ENCODE measurements at places on chromosomes 12 and 14.

- no peak for DNase-seq
Measured at GRCh38 chr12:30211743-30212142, 428.0 kb upstream of the TMTC1 start.

DNA sequence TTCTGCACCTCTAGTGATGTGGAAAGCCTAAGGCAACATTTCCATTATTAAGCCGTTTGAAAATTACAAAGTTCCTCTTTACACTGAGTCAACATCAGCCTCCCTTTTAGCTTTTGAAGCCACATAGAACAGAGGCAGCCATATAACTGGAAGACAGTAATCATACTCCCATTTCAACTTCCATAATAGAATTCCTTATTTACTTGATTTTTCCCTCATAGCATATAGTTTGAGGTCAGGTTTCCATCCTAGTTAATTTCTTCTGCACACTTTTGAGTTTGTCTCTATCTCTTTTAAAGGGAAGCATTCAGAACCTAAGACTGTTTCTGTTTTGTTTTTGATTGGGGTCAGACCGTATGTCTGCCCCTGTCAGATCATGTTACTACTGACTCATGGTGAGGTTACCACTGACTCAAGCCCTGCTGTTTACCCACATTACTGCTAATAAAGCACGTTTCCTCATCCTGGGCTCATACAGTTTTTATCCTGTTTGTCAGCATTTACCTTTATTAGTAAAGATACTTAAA lies 161.0 kb downstream of the SLC38A4 start:
- peak; percentile 79 for DNase-seq

DNA sequence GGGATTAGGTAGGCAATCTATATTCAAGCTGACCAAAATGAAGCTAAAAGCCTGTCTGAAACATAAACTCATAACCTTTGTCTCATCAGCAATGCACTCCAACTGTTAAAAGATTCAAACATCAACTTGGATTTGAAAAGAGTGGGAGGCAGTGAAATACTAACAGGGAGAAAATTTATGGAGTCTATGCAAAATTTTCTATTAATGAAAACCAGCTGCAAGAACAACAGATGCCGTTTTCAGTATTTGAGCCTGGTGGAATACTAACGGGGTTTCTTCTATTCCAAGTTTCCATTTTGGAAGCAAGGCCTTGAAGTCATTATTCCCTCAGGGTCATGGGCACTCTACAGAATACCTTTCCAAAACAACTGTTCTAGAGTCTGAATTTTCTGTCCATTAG lies 88.3 kb downstream of the LRP6 start:
- DNase-seq, result no peak

- DNase-seq, result no peak
Measured at GRCh38 chr12:48973941-48974673, 2.6 kb upstream of the WNT10B start.

DNA sequence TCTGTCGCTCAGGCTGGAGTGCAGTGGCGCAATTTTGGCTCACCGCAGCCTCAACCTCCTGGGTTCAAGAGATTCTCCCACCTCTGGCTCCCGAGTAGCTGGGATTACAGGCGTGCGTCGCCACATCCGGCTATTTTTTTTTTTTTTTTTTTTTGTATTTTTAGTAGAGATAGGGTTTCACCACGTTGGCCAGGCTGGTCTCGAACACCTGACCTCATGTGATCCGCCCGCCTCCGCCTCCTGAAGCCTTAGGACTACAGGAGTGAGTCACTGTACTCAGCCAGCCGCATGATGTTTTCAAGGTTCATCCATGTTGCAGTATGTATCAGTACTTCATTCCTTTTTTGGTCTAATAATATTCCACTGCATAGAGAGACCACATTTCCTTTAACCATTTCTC lies 2.4 kb upstream of the RNF34 start:
- DNase-seq, result no peak

DNA sequence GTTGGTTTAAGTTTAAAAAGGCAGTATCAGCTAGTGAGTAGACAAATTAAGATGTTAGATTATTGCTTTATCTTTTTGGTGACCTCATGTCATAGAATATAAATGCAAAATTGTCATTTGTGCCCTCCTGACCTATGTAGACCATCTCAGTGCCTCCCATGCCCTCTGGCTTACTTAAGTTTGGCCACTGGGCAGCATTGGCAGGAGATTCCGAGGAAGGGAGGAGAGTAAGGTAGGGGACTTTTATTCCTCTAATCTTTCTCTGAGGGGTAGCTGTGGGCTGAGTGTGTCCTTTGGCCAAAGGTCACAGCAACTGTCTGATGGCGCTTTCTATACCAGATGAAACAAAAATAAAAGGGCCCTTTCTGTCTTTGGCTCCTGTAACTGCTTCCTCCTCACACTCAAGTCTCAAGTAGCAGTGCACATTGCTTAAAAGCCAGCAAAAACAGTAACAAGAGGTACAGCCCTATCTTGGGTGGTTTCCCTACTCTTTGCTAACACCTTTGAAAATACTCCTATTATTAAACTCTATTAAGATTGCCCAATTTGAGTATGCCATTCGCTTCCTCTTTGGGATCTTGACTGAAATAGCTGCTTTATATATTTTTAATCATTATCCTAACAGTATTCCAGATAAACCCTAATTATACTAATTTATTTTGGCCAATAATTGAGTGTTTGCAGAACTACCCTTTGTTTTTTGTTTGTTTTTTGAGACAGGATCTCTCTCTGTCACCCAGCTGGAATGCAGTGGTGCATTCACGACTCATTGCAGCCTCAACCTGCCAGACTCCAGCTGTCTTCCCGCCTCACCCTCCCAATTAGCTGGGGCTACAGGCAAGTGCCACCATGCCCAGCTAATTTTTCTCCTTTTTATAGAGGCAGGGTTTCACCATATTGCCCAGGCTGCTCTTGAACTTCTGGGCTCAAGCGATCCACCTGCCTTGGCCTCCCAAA lies 56.5 kb upstream of the KCNH3 start:
- no peak for DNase-seq

GRCh38 chr12:65765436-65765813 lies 58.9 kb upstream of the HMGA2 start:
- peak; percentile 25 for DNase-seq

DNA sequence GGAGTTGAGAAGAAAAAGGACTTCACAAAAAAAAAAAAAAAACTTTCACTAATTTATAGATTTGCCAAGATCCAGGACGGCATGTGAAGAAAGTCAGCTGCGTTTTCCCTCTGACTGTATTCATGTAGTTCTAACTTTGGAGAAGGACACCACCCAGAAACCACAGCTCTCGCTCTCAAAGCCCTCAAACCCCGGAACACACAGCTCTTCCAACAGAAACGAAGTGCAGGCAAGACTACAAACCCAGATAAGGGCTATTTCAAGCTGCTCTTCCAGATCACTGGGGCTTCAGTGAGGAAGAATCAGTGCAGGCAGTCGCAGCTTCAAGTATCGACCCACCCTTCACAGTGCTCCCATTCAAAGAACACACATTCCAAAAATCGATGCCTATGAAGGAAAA lies 13.2 kb downstream of the KCNH5 start:
- DNase-seq, result no peak

DNA sequence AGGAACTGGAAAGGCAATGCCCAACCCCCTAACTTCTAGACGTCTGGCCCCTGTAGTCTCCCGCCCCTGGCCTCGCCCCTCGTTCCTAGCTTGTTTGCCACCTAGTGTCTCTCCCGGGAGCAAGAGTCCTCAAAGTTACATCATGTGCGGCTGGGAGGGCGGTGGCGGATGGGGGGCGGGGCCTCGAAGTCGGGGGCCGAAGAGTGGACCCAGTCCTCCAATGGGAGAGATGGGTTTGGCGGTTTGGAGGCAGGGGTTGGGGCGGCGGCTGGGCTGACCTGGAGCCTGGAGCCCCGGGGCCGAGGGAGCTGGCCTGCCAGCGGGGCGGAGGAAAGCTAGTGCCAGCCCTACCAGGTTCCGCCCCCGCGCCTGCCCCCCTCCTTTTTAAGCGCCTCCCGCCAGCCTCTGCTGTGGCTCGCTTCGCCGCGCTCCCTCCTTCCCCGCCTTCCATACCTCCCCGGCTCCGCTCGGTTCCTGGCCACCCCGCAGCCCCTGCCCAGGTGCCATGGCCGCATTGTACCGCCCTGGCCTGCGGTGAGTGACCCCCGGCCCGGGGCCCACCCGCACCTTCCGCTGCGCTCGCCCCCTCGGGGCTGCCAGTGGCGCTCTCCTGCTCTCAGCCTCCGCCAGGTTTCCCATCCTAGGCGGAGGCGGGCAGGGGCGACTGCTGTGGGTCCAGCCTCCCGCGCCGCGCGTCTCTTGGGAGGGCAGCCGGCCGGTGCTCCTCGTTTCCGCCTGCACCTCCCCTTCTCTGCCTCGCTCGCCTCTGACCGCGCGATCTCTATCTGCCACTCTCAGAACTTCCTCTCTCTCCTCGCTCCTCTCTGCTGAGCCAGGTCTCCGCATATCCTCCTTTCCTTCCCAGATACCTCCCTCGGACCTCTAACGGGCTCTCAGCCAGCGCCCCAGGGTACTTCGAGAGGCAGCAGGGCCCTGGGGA lies at the start of gene PCK2:
PCK2 (plus strand) TSS at position 411 of the 940 bp plus-strand sequence; CDS start at position 506, 95 bp downstream.
- DNase-seq, result peak; percentile 98

GRCh38 chr12:88299567-88300101 lies 157.5 kb downstream of the TMTC3 start:
- DNase-seq, result peak; percentile 66

GRCh38 chr12:91561958-91562325 lies 379.3 kb upstream of the DCN start:
- no peak for DNase-seq

- no peak for DNase-seq
Measured at GRCh38 chr14:90530523-90530922, 133.7 kb downstream of the CALM1 start.

- no peak for DNase-seq
Measured at GRCh38 chr12:10697156-10697555, 23.3 kb upstream of the STYK1 start.

- DNase-seq, result no peak
Measured at GRCh38 chr12:24979329-24979728, 30.4 kb upstream of the BCAT1 start.

DNA sequence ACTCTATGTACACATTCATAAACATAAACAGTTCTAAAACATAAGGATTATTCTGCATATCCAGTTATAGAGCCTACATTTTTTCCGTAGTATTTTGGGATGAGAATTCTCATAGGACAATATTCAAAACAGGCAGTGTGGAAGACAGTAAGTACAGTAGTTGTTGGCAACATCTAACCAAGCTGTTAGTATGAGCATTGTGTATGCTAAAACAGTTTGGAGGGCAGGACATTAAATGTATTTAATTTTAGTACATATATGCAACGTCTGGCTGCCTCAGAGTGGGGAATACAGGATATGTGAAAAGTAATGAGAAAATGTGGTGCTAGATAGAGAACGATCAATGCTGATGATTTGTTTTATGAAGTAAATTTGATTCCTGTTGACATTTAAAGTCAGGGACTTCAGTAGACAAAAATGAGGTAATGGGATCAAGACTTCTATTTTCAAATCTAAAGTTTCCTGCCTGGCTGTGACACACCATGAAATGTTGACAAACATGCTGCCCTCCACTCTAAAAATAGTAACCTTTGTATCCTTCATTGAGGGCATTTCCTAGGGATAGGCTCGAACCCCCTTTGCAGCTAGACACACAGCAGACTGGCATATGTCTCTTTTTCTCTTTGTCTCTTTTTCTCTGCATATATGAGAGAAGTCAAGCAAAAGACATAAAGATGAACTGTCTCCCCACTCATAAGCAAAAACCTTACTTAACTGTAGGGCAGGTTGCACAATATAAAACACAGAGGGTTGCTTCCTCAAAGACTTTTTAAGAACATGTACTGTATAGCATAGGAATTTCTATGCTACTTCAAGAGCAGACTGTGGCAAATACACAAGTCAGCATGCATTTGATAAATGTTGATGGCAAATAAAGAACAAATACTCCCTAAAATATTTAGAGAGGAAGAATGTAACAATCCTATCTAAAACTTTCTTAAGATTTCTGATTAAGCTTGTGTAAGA lies 75.5 kb upstream of the GTF2A1 start:
- DNase-seq, result no peak

DNA sequence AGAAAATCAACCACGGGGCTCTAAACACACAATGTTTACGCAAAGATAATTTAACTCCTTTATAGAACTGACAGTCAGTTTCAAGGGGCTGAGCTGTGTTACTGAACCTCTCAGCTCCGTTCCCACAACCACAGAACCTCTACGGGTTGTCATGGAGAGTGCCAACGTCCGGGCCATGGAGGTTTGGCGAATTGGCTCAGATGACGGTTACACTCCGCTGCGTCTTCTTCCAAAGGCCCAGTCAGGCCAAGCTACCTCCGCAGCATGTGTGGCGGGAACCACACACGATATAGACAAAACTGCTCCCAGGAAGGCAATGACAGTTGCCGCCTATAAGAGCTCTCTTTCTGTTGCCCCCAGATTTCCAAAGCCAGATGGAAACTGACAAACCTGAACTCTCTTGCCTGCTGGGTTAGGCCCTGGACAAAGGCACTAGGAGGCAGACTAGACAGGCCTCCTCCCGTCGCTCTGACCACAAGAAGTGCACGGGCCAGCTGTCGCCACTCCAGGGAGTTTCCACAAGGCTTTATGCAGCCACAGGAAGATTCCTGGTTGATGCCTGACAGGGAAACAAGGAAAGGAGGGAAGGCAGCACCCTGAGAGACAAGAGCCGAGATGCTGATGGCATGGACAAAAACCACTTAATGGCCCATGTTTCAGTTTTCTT lies 30.3 kb downstream of the CCDC88C start:
- DNase-seq, result peak; percentile 42

- DNase-seq, result no peak
Measured at GRCh38 chr14:29216268-29217232, 450.0 kb downstream of the FOXG1 start.

DNA sequence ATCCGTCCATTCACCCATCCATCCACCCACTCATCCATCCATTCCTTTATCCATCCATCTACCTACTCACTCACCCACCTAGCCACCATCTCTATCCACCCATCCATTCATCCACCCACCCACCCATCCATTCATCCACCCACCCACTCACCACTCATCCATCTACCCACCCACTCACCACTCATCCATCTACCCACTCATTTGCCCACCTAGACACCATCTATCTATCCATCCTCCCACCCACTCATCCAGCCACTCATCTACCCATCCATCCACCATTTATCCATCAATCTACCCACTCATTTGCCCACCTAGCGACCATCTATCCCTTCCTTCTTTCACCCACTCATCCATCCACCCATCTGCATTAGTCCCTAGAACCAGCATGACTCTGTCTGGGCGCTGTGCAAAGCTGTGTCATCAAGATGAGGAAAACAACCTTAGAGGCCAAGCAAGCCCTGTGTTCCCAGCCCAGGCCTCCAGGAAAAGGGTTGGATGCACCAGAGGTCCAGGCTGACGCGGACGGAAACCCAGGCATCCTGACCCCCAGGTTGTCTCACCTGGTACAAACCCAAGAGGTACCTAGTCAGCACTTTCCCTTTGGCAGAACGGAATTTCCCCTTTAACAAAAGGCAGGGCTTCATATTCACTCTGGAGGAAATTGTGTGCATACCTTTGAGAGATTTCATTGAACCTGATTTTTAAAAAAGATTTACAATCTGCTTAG lies 73.7 kb downstream of the NOC4L start:
- DNase-seq, result no peak

Data from AG08396 (cell line).